Activated T-helper 2 cell treated with anti-CD3 and anti-CD28 coated beads, Interferon-gamma antibody, Interleukin-2, Interleukin-4, amounts not matched to agents 10 μg/mL and 5 μg/mL and 100 μg/mL, durations not matched to agents 14 hours and 24 hours and 36 hours (primary cell): ENCODE measurements at places on chromosomes 12 and 14. TPM values are rescaled to one million over a fixed set of nuclear protein-coding genes. Genes with fewer than 3 reads are reported as not detected.

TAS2R30 gene
- 2.9 and 3.6 TPM in 2 replicates for total RNA-seq

- H3K4me3 ChIP-seq = no peak overlapping the region
- H3K4me1 ChIP-seq = peaks cover 14% of the 10 kb centered on the region
- no peak for DNase-seq
- no peaks in the 10 kb centered on the region for H3K36me3 ChIP-seq
- no peak overlapping the region for H3K27ac ChIP-seq
Measured at GRCh38 chr12:62654326-62655241, 188.0 kb downstream of the MON2 start.

DNA sequence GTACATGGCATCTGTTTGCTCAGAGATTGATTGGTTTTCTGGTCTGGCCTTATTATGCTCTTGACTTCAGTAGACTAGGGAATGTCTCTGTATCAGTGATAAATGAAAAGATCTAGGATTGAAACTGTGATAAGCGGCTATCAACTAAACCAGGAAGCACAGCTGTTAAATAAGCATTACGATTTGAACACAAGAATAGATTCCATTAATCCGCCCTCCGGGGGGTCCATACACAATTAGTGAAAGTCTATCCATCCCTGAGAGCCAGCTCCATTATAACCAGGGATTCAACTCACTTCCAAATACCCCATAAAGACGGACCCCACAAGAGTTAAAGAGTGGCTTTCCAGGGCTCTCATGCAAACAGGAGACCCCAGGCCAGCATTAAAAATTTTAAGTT, 279.0 kb downstream of the GRIN2B start:
- H3K4me3 ChIP-seq = no peak overlapping the region
- no peaks in the 10 kb centered on the region for H3K4me1 ChIP-seq
- H3K27ac ChIP-seq = no peak overlapping the region
- H3K36me3 ChIP-seq = no peaks in the 10 kb centered on the region

DNA sequence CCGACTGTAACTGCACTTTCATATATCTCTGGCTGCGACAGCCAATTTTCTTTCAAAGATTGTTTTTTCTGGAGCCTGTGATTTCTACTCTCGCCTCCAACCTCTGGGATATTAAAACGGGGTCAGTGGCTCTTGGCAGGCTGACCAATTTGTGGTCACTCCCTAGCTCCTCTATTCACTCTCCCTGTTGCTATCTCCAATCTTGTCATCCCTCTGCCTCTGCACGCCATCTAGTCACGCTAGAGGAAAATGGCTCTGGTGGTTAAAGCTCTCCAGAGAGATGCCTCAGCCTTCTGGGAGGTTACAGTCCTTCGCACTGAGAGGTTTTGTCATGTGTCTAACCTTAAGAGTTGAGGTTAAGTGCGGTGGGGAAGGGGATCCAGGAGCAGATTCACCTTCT, 59.8 kb upstream of the CISTR start:
- no peaks in the 10 kb centered on the region for H3K4me1 ChIP-seq
- no peak overlapping the region for H3K27ac ChIP-seq
- H3K4me3 ChIP-seq = no peak overlapping the region
- DNase-seq = no peak

KCNMB4 gene
- 0.37 and 0.55 TPM in 2 replicates for total RNA-seq

GRCh38 chr12:110354172-110354780, 49.2 kb downstream of the ANAPC7 start:
- H3K4me3 ChIP-seq = no peak overlapping the region
- H3K27ac ChIP-seq = peak overlapping the region; percentile 5
- no peak for DNase-seq
- peaks cover 33% of the 10 kb centered on the region for H3K4me1 ChIP-seq
- H3K27me3 ChIP-seq = no peaks in the 10 kb centered on the region
